ENCODE measurements at places on chromosomes 1 and 21. TPM values are rescaled to one million over a fixed set of nuclear protein-coding genes. Genes with fewer than 3 reads are reported as not detected.

The FNDC7 gene
- not detected for total RNA-seq

The ST6GALNAC3 gene
- total RNA-seq = 0.39 TPM

The TESK2 gene
- 1.2 TPM for total RNA-seq

The GLMP gene
- 69.4 TPM for total RNA-seq

The ERG gene
- total RNA-seq = under 0.01 TPM

The PADI2 gene
- total RNA-seq = not detected

The FGGY gene
- 12.5 TPM for total RNA-seq

The IL20 gene
- total RNA-seq = not detected

The LRRC7 gene
- total RNA-seq = not detected

The KRTAP19-1 gene
- not detected for total RNA-seq

The RIPPLY3 gene
- total RNA-seq = not detected

The RPTN gene
- not detected for total RNA-seq

The DIO1 gene
- not detected for total RNA-seq

All from subcutaneous preadipocyte (primary cell).